ENCODE measurements at places on chromosomes 16 and 17.

- no peaks in the 10 kb centered on the region for H3K4me1 ChIP-seq
- no peak overlapping the region for H3K27ac ChIP-seq
- H3K36me3 ChIP-seq = no peaks in the 10 kb centered on the region
- H3K4me3 ChIP-seq = no peak overlapping the region
- H3K27me3 ChIP-seq = no peaks in the 10 kb centered on the region
Observed at GRCh38 chr16:31501226-31501965, 6.8 kb downstream of the RUSF1 start.

DNA sequence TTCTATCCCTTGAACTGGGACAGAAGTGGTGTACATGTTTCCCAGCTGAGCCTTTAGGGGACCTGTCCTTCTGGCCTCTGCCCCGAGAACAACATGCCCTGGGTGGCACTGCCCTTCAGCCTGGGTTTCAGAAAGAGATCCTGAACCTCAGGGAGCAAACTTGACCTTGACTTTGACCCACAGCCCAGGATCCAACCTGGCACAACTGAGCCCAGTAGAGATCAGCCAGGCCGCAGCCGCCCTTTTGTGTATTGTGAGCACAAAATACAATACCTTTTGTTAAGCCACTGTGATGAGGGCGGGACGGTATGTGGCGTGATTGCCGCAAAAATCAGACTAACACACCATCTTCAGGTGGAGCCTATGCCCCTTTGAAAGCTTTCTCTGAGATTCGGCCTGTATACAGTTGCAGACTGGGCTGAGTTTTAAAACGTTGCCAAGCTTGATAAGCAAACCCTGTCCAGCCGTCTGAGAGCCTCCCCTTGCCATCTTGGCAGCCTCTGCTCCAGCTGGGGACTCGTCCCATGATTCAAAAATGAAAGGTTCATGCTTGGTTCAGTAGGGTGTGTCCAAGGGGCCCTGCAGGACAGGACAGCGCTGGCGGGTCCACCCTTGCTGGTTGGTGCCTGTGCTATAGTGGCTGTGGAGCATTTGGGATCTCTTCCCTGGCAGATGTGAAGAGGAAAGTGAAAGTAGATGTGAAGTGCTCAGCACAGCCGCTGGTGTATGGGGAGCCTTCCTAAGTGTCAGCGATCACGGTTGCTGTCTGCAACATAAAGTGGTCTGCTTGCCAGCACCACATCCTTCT, 40.3 kb downstream of the FOXL1 start:
- no peak overlapping the region for H3K4me3 ChIP-seq
- H3K4me1 ChIP-seq = peaks cover 1% of the 10 kb centered on the region
- DNase-seq = peak; percentile 62
- H3K27ac ChIP-seq = no peak overlapping the region
- H3K36me3 ChIP-seq = no peaks in the 10 kb centered on the region

DNA sequence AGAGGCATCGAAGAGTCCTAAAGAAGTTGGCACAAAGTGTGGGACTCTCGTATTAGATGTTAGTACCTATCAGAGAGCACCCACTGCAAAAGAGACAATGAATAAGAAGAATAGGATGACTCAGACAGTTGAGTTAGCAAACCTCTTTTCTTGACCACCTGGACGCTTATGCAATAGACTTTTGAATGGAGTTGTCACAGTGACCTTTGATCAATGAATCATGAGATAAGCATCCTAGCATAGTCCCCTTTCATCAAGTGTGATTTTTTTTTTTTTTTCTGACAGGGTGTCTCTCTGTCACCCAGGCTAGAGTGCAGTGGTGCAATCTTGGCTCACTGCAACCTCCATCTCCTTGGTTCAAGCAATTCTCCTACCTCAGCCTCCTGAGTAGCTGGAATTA, 1417.9 kb upstream of the GOT2 start:
- H3K36me3 ChIP-seq = no peaks in the 10 kb centered on the region
- no peaks in the 10 kb centered on the region for H3K27me3 ChIP-seq
- no peaks in the 10 kb centered on the region for H3K4me1 ChIP-seq
- no peak for DNase-seq

DNA sequence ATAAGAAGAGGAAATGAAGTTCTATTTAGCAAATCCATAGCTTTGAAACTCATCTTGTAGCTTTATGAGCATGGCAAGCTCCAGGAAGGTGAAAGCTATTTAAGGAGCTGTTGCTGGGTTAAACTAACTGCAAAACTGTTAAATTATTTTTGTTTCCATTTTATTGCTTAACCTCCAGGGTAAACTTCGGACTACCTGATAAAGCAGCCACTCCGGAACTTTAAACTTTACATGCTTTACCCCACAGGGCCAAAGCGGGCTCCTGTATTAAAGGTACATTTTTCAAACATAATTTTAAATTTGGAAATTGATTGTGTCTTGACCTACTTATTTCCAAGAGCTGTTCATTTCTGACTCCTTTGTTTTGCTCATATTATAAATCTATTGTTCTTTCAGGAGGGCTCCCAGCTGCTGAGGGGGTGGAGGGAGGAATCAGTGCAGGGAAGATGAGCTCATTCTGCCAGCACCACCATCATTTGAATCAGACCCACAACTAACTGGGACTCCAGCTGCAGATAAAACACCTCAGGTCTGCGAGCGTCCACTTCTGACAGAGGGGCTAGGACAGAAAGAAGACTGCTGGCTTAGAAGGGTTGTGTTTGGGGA, 157.9 kb downstream of the IRX3 start:
- H3K27me3 ChIP-seq = no peaks in the 10 kb centered on the region
- H3K4me1 ChIP-seq = no peaks in the 10 kb centered on the region
- no peak for DNase-seq
- H3K27ac ChIP-seq = no peak overlapping the region
- H3K4me3 ChIP-seq = no peak overlapping the region

DNA sequence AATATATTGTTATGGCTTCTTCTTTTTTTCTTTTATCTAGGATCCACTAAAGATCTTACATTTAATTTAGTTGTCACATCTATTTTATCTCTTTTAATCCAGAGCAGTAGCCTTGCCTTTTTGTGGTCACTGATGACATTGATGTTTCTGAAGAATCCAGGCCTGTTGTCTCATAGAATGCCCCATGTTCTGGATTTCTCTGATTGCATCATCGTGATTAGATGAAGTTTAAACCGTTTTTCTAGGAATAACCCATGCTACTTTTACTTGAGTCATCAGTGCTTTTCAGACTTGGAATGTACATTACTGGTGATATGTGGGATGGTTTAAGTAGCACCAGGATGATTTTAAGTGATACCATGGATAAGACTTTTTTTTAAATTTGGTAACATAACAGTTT, 106.4 kb upstream of the CES5A start:
- DNase-seq = no peak
- no peaks in the 10 kb centered on the region for H3K36me3 ChIP-seq

GRCh38 chr16:9306753-9307152, 215.3 kb downstream of the HAPSTR1 start:
- H3K36me3 ChIP-seq = no peaks in the 10 kb centered on the region
- no peak overlapping the region for H3K27ac ChIP-seq
- no peak for DNase-seq
- H3K27me3 ChIP-seq = peaks cover 2% of the 10 kb centered on the region
- no peak overlapping the region for H3K4me3 ChIP-seq

DNA sequence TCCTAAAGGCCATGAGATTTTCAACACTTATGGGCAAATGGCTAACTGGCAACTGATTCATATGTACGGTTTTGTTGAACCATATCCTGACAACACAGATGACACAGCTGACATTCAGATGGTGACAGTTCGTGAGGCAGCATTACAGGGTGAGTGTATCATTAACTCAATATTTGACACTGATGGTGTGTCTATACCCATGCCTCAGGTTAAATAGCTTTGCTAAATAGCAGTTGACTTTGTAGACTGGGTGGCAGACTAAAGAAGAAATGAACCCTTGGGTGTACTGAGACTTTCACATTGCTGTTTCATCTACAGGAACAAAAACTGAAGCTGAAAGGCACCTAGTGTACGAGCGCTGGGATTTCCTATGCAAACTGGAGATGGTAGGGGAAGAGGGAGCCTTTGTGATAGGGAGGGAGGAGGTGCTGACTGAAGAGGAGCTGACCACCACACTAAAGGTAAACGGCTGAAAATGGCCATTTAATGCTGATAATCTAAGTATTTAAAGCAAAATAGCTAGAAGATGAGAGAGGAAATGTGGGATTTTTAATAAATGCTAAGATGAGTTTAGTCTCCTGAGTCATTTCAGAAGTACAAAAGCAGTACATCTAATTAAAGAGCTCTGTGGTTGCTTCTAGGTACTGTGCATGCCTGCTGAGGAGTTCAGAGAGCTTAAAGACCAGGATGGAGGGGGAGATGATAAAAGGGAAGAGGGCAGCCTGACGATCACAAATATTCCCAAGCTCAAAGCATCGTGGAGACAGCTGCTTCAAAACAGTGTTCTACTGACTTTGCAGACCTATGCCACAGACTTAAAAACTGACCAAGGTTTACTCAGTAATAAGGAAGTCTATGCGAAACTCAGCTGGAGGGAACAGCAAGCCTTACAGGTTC, 3.0 kb downstream of the SETD6 start:
- peaks cover 6% of the 10 kb centered on the region for H3K36me3 ChIP-seq
- no peak for DNase-seq
- H3K4me1 ChIP-seq = no peaks in the 10 kb centered on the region
- H3K27me3 ChIP-seq = no peaks in the 10 kb centered on the region
- H3K4me3 ChIP-seq = no peak overlapping the region

- H3K27me3 ChIP-seq = no peaks in the 10 kb centered on the region
- no peak overlapping the region for H3K4me3 ChIP-seq
- DNase-seq = no peak
Observed at GRCh38 chr17:78608122-78608803, 31.1 kb upstream of the DNAH17 start.

DNA sequence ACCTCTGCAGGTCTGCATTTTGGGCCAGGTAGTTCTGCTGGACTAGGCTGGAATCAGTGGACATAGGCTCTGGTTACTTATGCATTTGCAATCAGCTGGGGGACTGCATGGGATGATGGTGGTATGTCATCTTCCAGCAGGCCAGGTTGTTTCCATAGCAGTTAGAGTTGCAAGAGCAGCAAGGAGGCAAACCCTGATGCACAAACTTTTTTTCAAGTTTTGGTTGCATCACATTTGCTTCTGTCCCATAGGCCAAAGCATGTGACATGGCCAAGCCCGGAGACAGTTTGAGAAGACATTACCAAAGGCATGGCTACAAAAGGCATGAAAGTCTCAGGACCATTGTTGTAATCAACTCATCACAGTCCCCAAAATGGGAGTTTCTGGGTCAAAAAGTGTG, 58.2 kb downstream of the PRKCB start:
- no peaks in the 10 kb centered on the region for H3K4me1 ChIP-seq
- H3K36me3 ChIP-seq = no peaks in the 10 kb centered on the region
- no peaks in the 10 kb centered on the region for H3K27me3 ChIP-seq
- H3K27ac ChIP-seq = no peak overlapping the region
- H3K4me3 ChIP-seq = no peak overlapping the region

DNA sequence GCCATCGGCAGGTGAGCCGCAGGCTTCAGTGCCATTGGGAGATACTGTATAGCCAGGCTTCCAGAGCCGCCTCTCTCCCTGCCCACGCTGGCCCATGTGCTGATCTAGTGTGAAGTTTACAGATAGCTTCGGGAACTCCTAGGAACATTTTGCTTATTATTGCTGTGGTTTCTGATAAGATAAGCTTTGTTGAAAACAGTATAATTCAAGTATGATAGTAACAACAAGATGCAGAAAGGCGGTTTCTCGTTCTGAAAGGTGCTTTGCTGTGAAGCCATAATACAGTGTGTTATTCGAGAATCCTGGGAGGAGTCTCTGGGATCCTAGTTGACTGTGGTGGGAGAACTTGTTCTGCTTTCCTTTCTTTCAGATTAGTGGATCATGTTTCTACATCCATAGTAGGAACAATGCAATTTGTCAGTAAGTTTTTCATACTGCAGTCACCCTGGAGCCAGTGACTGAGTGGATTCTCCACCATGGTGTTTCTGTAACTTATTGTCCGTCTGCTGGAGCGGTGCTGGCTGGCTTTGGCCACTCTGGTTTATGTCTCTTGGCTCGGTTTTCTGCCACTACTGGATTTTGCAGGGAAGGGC, 31.5 kb downstream of the RAB11FIP3 start:
- no peaks in the 10 kb centered on the region for H3K36me3 ChIP-seq
- no peaks in the 10 kb centered on the region for H3K4me1 ChIP-seq
- no peak overlapping the region for H3K27ac ChIP-seq
- H3K4me3 ChIP-seq = no peak overlapping the region
- no peak for DNase-seq

GRCh38 chr16:50448522-50448921, 79.7 kb upstream of the BRD7 start:
- H3K4me3 ChIP-seq = no peak overlapping the region
- no peak overlapping the region for H3K27ac ChIP-seq
- DNase-seq = no peak
- no peaks in the 10 kb centered on the region for H3K36me3 ChIP-seq
- no peaks in the 10 kb centered on the region for H3K27me3 ChIP-seq

GRCh38 chr17:43444223-43445008, 39.4 kb upstream of the DHX8 start:
- no peak overlapping the region for H3K4me3 ChIP-seq
- no peaks in the 10 kb centered on the region for H3K27me3 ChIP-seq
- no peak for DNase-seq

DNA sequence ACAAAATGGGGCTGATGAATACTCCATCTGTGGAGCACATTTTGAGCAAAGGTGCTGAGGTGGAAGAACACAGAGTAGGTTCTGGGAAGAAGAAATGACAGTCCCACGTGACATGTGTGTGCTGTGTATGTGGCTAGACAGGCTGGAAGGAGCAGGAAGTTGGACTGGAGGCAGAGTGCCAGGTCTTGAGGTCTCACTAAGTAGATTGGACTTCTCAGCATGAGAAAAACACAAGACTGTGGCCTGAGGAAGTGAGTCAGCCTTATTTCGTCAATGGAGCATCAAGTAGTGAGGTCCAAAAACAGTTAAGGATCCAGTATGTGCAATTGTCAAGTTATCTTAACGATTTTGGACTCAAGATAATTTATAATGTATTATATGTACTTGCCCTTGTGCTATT, 736.5 kb downstream of the KCNJ2 start:
- H3K27me3 ChIP-seq = no peaks in the 10 kb centered on the region
- H3K36me3 ChIP-seq = no peaks in the 10 kb centered on the region
- H3K4me1 ChIP-seq = no peaks in the 10 kb centered on the region
- H3K27ac ChIP-seq = no peak overlapping the region

DNA sequence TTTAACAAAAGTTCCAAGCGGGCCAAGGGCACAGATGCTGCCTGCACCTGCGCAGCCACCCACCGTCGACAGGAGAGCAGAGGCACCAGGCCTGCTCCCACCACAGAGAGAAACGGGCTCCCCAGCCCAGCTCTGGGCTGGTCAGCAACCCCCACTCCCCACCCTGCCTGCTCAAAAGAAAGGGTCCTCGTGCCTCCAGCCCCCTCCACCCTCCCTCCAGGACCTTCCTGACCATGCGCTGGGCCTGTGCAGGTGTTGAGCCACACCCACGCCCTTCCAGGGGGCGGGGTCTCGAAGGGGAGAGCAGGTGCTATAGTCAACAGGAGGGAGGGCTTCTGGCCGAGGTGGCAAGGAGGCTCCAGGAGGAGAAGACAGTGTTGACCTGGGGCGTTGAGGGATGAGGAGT, 25.3 kb downstream of the ZNF778 start:
- H3K27me3 ChIP-seq = no peaks in the 10 kb centered on the region
- H3K36me3 ChIP-seq = no peaks in the 10 kb centered on the region
- no peaks in the 10 kb centered on the region for H3K4me1 ChIP-seq
- no peak overlapping the region for H3K27ac ChIP-seq
- no peak overlapping the region for H3K4me3 ChIP-seq

- H3K4me3 ChIP-seq = no peak overlapping the region
- no peaks in the 10 kb centered on the region for H3K36me3 ChIP-seq
- H3K4me1 ChIP-seq = no peaks in the 10 kb centered on the region
Observed at GRCh38 chr17:37429453-37429852, 22.8 kb downstream of the TADA2A start.
